T-helper 2 cell treated with Interferon-gamma antibody and Interleukin-4, amounts not matched to agents 5 μg/mL and 100 μg/mL, for 36 hours (primary cell): ENCODE measurements at places on chromosomes 13 and 19.
A peak's percentile ranks its signal among the peaks of the same experiment; 100 is the strongest.

DNA sequence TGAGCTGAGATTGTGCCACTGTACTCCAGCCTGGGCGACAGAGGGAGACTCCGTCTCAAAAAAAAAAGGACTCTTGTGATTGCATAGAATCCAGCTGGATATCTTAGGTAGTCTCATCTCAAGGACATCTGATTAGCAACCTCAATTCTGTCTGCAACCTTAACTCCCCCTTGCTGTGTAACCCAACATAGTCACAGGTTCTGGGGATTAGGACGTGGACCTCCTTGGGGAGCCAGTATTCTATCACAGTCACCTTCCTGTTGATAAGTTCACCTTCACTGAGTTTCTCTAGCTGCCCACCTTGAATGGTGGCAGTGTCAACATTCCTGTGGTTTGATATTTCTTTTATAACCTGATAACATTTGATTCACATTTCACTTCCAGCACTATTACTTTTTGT lies 27.2 kb downstream of the GPR18 start:
- DNase-seq = no peak

GRCh38 chr13:42149136-42149535 lies 100.7 kb downstream of the DGKH start:
- no peak for DNase-seq

GRCh38 chr13:33868343-33868994 lies 50.5 kb downstream of the RFC3 start:
- DNase-seq = no peak

GRCh38 chr19:12783849-12784393 lies 7.4 kb upstream of the JUNB start:
- DNase-seq = peak; percentile 38

DNA sequence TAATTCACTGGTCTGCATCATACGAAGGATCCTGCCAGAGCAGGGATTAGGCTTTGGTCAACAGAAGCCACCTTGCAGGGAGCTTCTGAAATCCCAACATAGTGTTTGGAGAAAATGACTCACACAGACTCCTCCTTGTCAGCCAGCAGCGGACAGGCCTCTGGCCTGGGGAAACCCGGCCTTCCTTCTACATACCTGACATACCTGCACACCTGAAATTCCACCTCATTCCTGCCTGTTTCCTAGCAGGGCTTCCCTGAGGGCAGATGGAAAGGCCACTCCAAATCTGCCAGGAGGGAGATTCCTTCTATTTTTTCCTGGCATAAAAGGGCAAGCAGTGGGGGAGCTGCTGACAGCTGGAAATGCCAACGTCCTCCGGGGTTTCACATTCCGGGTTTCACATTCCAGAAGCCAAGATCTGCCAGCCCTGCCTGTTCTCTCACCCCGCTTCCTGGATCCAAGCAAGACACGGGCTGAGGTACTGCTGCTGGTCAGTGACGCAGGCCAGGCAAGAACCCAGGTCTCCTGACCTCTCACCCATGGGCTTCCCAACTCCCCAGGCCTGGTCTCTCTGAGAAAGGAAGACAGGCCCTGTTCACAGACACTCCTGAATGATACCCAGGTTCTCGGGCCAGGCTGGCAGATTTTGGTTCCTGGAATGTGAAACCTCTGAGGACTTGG lies 18.2 kb upstream of the IGFL1 start:
- no peak for DNase-seq

DNA sequence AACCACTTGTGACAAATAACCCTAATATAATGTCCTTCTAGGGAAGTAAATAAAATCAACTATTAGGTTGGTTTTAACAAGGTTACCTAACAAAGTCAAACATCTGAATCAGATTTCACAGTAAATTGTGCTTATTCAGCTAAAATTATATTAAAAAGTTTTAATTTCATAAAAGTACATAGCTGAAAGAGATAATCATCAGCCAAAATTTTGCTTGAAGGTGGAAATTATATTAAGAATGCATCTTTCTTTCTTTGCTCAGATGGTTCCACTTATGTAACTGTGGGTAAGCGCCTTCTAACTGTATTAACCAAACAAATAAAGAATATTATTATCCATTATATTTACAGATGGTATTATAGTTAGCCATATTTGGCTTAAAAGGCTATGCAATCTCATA lies 2840.3 kb upstream of the PCDH20 start:
- DNase-seq = no peak

DNA sequence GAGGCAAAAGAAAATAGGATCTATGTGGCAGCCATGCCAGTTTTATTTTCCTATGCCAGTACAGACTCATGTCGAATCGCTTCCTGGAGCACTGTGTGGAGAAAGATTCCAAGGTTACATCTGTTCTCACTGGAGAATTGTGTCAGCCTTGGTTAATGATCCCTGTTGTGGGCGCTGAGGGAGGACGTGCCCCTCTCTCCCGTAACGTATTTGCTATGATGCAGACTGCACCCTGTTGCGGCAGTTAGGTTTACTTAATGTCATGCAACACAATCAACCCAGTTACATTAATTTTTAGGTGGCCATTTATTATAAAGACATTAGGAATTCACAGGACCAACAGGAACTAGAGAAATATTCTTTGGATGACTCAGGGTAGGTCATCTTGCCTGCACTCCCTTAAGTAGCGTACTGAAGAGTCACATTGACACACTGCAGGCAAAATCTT lies 892.9 kb downstream of the EFNB2 start:
- DNase-seq = no peak

DNA sequence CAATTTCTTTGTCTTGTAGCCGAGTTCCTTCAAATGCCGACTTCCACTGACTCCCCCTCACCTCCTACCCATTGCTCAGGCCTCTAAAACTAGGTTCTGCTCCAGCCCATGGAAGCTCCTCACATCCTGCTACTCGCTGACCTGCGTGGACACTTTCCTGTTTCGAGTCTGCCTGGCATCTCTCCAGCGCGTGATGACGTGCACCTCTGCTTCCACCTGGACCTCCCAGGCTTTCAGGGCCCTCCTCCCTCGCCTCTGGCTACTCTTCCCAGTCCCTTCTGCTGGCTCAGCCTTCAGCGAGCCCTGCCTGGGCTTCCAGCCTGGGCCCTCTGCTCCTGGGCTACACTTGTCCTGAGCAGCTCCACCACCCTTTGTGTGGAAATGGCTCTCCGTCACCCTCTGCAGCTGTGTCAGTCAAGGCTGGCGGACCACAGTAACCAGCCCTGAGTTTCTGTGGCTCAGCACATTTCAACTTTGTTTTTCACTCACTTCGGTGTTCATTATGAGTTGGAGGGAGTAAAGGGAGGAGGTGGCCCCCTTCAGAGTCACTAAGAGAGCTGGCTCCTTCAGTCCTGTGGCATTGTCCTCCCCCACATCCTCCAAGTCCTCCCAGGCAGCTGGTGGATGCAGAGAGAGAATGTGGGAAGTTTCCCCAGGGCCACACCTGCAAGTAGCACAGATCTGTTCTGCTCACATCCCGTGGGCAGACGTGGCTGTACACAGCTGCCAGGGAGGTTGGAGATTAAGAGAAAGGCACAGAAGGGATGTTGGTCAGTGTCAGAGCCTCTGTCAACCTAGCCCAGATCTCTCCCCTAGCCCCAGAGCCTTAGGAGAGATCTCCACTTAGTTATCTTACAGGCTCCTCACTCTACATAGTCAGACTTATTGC lies 49.4 kb downstream of the SERP2 start:
- no peak for DNase-seq

DNA sequence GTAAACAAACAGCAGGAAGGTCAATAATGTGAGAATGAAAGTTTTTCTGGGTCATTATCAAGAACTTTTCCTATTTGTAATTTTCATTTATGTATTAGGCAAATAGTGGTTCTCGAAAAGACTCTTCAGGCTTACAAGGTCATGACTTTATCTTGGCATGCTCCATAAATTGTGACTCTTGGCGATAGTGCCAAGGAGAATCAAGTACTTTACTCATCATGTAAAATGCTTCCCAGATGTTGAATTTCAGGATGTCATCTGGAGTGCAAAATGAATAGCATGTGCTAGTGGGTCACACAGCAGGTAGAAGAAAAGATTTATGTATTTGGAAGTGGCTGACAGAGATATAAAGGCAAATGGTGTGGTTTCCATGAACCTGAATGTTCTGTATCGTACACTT lies 1492.7 kb upstream of the PCDH20 start:
- no peak for DNase-seq

DNA sequence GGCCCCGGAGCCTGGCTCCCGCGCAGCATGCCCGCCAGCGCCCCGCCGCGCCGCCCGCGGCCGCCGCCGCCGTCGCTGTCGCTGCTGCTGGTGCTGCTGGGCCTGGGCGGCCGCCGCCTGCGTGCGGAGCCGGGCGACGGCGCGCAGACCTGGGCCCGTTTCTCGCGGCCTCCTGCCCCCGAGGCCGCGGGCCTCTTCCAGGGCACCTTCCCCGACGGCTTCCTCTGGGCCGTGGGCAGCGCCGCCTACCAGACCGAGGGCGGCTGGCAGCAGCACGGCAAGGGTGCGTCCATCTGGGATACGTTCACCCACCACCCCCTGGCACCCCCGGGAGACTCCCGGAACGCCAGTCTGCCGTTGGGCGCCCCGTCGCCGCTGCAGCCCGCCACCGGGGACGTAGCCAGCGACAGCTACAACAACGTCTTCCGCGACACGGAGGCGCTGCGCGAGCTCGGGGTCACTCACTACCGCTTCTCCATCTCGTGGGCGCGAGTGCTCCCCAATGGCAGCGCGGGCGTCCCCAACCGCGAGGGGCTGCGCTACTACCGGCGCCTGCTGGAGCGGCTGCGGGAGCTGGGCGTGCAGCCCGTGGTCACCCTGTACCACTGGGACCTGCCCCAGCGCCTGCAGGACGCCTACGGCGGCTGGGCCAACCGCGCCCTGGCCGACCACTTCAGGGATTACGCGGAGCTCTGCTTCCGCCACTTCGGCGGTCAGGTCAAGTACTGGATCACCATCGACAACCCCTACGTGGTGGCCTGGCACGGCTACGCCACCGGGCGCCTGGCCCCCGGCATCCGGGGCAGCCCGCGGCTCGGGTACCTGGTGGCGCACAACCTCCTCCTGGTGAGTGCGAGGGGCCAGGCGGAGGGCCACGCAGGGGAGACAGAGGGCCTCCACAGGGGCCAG lies at the start of gene KL:
TSS of gene KL (plus strand) at position 10 of the 909 bp plus-strand sequence. CDS start at position 28, 18 bp downstream.
- peak; percentile 26 for DNase-seq

DNA sequence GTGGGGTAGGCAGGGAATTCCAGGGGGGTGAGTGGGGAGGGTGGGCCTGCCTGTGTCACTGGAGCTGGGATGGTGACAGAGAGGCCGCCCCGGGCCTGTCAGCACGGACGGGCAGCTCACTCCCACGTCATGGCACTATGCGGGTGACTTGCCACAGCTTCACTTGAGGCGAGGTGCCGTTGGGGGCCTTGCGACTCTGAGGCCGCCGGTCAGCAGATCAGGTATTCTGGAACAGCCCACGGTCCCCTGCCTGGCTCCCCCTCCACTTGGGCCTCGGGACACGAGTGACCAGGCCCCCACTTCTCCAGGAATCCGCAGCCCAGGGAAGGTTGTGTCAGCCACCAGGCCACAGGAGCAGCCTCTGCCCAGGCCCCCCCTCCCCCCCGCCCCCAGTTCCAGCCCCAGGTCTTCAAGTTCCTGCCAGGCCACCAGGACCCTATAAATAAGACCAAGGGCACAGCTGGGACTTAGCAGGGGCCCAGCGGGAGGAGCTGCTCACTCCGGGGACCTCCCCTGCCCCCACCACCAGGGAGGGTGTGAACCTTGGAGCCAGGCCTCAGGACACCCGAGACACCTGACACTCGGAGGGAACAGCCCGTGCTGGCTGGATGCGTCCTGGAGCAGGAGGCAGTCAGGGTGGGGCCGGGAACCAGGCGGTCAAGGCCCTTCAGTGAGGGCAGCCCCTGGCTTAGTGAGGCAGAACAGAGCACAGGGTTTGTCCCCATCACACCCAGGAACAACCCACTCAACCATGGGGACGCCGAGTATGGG lies 2.7 kb upstream of the MIDN start:
- no peak for DNase-seq
